ENCODE measurements at places on chromosomes 2 and 18.

GRCh38 chr2:217277646-217278398 lies 418.0 kb upstream of the TNP1 start:
- no peaks in the 10 kb centered on the region for H3K4me1 ChIP-seq
- H3K27ac ChIP-seq = no peak overlapping the region
- DNase-seq = no peak
- H3K27me3 ChIP-seq = no peaks in the 10 kb centered on the region
- H3K36me3 ChIP-seq = no peaks in the 10 kb centered on the region
- H3K4me3 ChIP-seq = no peak overlapping the region

DNA sequence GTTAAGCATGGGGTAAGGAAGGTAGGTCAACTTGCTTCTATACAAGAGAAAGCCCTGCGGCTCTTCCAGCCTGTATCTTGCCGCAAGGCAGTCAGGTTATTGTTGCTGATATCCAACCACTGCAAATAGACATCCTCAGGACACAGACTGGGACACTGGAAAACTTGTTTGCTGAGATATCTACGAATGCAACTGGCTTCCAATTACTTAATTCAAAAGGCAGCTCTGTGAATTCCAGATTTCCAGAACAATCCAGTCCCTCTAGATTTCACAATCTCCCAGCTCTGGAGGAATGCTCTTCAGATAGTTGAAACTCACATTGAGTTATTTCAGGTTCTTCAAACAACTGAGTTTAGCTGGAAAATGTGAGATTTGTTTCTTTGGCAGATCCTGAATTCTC lies 34.6 kb upstream of the SP9 start:
- H3K4me1 ChIP-seq = no peaks in the 10 kb centered on the region
- no peak overlapping the region for H3K27ac ChIP-seq
- H3K27me3 ChIP-seq = peaks cover 21% of the 10 kb centered on the region
- H3K4me3 ChIP-seq = no peak overlapping the region
- no peaks in the 10 kb centered on the region for H3K36me3 ChIP-seq

DNA sequence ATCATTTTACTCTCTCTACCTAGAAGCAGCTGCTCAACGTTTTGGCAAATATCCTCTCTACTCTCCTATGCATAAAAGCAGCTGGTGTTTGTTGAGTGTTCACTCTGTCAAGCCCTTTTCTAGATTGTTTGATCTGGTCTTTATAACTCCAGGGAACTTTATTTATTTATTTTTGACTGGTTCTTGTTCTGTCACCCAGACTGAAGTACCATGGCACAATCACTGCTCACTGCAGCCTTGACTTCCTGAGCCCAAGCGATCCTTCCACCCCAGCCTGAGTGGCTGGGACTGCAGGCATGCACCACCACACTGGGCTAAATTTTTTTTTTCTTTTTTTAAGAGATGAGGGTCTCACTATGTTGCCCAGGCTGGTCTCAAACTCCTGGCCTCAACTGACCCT lies 12.7 kb downstream of the CATIP start:
- no peaks in the 10 kb centered on the region for H3K36me3 ChIP-seq
- peaks cover 12% of the 10 kb centered on the region for H3K27me3 ChIP-seq
- no peak overlapping the region for H3K4me3 ChIP-seq
- DNase-seq = no peak
- peaks cover 27% of the 10 kb centered on the region for H3K4me1 ChIP-seq
- H3K27ac ChIP-seq = no peak overlapping the region

- no peaks in the 10 kb centered on the region for H3K27me3 ChIP-seq
- H3K4me3 ChIP-seq = no peak overlapping the region
- peaks cover 48% of the 10 kb centered on the region for H3K4me1 ChIP-seq
- no peaks in the 10 kb centered on the region for H3K36me3 ChIP-seq
Observed at GRCh38 chr2:96154506-96155380, 9.5 kb upstream of the DUSP2 start.

GRCh38 chr2:235937526-235937925 lies 230.7 kb downstream of the GBX2 start:
- H3K4me1 ChIP-seq = no peaks in the 10 kb centered on the region
- peaks cover 8% of the 10 kb centered on the region for H3K27me3 ChIP-seq
- no peak overlapping the region for H3K27ac ChIP-seq
- DNase-seq = no peak
- H3K36me3 ChIP-seq = no peaks in the 10 kb centered on the region

DNA sequence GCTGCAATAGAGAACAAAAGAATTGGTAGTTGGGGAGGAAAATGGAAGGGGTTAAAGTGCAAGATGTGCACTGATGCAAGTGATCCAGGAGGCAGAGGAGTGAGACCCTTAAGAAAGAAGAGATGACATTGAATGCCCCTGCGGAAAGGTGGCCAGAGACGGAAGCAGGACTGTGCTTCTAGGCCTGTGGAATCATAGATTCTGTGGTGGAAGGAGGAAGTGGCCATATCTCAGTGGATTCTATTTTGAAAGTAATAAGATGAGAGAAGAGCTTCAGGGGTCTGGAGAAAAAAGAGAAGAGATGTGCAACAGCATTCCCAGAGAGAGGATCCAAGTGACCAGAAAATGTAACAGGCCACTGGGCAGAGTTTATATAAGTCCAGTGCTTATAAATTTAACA lies 18.6 kb upstream of the GYPC start:
- H3K36me3 ChIP-seq = no peaks in the 10 kb centered on the region
- no peak overlapping the region for H3K27ac ChIP-seq
- DNase-seq = no peak
- no peak overlapping the region for H3K4me3 ChIP-seq

DNA sequence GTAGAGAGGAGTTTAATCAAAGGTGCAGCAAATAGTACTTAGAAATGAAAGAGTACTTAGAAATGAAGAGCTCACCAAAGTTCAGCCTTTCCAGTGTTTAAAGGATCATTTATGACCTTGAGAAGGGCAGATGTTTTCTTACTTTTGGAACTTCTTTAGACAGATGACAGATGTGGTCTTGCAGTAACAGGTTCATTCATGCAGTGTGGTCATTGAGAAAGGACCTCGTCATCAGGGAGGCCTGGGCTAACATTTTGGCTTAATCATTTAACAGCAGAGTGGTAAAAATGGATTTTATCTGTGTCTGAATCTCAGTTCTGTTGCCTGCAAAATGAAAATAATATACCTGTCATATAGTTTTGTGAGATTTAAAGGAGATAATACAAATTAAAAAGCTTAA lies 75.1 kb upstream of the NT5C1B start:
- no peak overlapping the region for H3K4me3 ChIP-seq
- no peak overlapping the region for H3K27ac ChIP-seq
- H3K4me1 ChIP-seq = no peaks in the 10 kb centered on the region
- no peak for DNase-seq

GRCh38 chr18:44680273-44681075 lies at the start of gene SETBP1:
Gene SETBP1, plus strand, starts transcription at chr18:44680888. Its CDS starts 20,459 bp downstream, at chr18:44701347.
- peak within 1 kb of the TSS; percentile 79 for H3K27ac ChIP-seq
- peak; percentile 66 for DNase-seq

GRCh38 chr2:190441564-190441963 lies 33.4 kb downstream of the MFSD6 start:
- peaks cover 36% of the 10 kb centered on the region for H3K36me3 ChIP-seq
- H3K4me1 ChIP-seq = peaks cover 23% of the 10 kb centered on the region
- no peak for DNase-seq
- H3K27ac ChIP-seq = no peak overlapping the region

GRCh38 chr2:114192362-114192761 lies 250.1 kb upstream of the DPP10 start:
- H3K4me1 ChIP-seq = no peaks in the 10 kb centered on the region
- H3K27me3 ChIP-seq = no peaks in the 10 kb centered on the region
- no peak overlapping the region for H3K27ac ChIP-seq
- no peaks in the 10 kb centered on the region for H3K36me3 ChIP-seq
- no peak for DNase-seq

DNA sequence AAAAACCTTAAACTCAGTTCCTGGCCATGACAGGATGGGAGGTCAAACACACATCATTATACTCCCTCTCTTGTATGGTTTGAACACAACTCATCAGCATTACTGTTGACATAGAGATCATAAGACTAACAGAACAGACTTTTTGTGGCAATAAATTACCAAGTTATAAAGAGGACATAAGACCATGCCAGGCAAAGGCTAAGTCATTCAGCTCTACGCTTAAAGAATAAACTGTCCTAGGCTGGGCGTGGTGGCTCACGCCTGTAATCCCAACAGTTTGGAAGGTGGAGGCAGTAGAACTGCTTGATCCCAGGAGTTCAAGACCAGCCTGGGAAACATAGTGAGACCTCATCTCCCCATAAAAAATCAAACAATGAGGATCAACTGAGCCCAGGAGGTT lies 16.4 kb downstream of the NLRC4 start:
- no peaks in the 10 kb centered on the region for H3K36me3 ChIP-seq
- no peak overlapping the region for H3K4me3 ChIP-seq
- DNase-seq = no peak
- no peaks in the 10 kb centered on the region for H3K4me1 ChIP-seq
- no peaks in the 10 kb centered on the region for H3K27me3 ChIP-seq
- no peak overlapping the region for H3K27ac ChIP-seq

GRCh38 chr2:210647151-210647550 lies 90.8 kb downstream of the CPS1 start:
- H3K4me3 ChIP-seq = no peak overlapping the region
- H3K27me3 ChIP-seq = no peaks in the 10 kb centered on the region
- no peaks in the 10 kb centered on the region for H3K36me3 ChIP-seq
- H3K4me1 ChIP-seq = no peaks in the 10 kb centered on the region
- DNase-seq = no peak
- no peak overlapping the region for H3K27ac ChIP-seq

GRCh38 chr18:10062302-10063300 lies 148.8 kb downstream of the VAPA start:
- H3K4me1 ChIP-seq = no peaks in the 10 kb centered on the region
- no peak overlapping the region for H3K4me3 ChIP-seq
- no peak for DNase-seq
- no peak overlapping the region for H3K27ac ChIP-seq
- H3K27me3 ChIP-seq = peaks cover 3% of the 10 kb centered on the region

DNA sequence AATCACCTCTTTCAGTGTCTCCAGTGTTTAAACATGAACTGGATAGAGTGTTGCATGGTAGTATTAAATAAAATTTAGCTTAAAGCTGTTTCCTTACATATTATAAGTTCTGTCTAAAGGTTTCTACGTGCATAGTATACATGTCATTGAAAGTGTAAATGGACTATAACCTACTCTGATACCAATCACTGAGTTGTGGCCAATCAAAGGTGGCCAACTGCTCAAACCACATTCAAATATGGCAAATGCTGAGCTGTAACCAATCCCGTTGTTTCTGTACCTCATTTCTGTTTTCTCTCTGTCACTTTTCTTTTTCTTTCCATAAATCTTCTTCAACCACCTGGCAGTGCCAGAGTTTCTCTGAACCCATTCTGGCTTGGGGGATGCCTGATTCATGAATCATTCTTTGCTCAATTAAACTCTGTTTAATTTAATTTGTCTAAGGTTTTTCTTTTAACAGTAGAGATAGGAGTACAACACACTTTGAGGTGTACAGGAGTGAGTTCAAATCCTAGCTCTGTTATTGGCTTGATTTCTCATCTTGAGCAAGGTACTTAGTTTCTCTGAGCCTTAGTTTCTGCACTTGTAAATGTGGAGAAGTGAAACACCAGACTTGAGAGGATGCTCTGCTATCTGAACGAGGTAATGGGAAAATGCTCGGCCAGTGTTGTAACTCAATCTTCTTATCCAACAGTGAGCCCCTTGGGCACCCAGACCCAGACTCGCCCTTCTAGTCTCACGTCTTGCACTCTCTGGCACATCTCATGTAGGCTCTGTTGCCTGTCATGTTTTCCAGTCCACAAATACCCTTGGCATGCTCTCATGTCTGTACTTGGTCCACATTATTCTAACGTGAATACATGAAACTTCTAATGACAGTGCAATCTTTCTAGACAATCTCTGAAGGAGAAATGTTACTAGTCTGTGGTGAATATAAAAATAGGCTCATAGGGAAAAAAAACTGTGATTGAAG lies 228.0 kb downstream of the PIK3C3 start:
- H3K36me3 ChIP-seq = no peaks in the 10 kb centered on the region
- H3K27me3 ChIP-seq = no peaks in the 10 kb centered on the region
- H3K27ac ChIP-seq = no peak overlapping the region
- H3K4me1 ChIP-seq = no peaks in the 10 kb centered on the region
- DNase-seq = no peak
- no peak overlapping the region for H3K4me3 ChIP-seq

DNA sequence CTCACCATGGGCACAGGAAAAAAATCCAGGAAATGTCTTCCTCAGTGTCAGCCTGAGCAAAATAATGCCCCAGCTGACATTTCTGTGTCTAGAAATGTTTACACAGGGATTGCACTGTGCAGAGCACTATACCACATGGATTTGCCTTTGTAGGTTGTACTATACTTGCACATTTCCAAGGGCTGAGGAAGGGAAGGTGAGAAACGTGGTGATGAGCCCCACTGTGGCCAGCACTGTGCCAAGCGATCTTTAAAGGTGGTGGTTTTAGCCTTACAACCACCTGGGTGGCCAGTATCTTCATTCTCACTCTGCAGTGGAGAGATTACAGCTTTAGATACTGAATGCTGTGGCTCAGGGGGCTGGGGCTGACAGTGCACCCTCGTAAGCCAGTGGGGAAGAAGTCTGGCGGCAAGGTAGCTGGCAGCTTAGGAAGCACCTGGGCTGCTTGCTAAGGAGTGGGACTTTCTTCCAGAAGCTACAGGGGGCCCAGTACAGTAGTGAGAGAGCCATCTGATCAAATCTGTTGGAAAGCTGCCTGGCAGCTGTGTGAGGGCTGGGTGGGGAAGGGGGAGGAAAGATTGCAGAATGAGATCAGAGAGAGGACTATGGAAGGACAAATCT lies 81.4 kb upstream of the MSH2 start:
- H3K4me3 ChIP-seq = no peak overlapping the region
- H3K27me3 ChIP-seq = peaks cover 3% of the 10 kb centered on the region
- no peak for DNase-seq
- no peaks in the 10 kb centered on the region for H3K4me1 ChIP-seq
- H3K27ac ChIP-seq = no peak overlapping the region

DNA sequence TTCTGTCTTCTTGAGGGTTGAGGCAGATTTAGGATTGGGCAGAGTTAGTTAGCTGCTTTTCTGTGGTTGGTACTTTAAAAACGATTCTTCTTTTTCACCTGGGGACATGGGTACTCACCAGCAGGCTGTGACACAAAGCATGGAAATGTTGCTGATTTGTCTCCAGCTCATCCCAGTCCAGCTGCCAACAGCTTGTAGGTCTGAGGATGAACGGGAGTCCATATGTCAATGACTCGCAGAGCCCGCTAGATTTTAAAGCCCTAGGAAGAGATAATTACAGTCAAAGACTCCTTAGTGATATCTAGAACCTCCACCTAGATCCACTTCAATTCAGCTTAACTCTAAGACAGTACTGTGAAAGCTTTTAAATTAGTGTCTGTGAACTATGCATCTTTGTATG lies 20.8 kb downstream of the DOK1 start:
- H3K36me3 ChIP-seq = no peaks in the 10 kb centered on the region
- no peak overlapping the region for H3K27ac ChIP-seq
- DNase-seq = no peak
- H3K4me3 ChIP-seq = no peak overlapping the region

- H3K27ac ChIP-seq = no peak overlapping the region
- no peaks in the 10 kb centered on the region for H3K27me3 ChIP-seq
- H3K4me3 ChIP-seq = no peak overlapping the region
- H3K36me3 ChIP-seq = no peaks in the 10 kb centered on the region
- no peak for DNase-seq
Observed at GRCh38 chr2:221428896-221429295, 143.2 kb downstream of the EPHA4 start.
